ENCODE measurements at places on chromosomes 6 and 20.

- DNase-seq = no peak
These were observed 866.1 kb upstream of the ADGRB3 start for GRCh38 chr6:67768972-67769371.

DNA sequence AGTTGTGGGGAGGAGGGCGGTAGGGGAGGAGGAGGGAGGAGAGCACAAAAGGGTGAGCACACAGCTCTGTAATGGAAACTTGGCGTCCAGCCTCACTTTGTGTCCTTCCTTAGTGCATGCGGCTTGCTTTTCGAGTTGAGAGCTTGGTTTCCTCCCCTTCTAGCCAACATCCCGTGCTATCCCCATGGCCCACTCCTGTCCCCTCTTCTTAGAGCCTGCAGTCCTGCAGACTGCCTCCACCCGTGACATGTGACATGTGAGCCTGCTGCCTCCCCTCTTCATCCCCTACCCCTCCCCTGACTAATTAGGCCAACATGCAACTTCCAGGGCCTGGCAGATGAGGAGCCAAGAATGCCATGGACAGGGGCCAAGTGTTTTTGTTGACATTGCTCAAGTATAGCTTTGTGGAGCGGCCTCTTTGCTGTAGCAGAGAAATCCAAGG is 63.2 kb downstream of the SLC24A3 start:
- DNase-seq = no peak

GRCh38 chr20:48970681-48971365 is 49.3 kb downstream of the ARFGEF2 start:
- no peak for DNase-seq

GRCh38 chr20:57608516-57608915 is 11.7 kb downstream of the ZBP1 start:
- DNase-seq = no peak

DNA sequence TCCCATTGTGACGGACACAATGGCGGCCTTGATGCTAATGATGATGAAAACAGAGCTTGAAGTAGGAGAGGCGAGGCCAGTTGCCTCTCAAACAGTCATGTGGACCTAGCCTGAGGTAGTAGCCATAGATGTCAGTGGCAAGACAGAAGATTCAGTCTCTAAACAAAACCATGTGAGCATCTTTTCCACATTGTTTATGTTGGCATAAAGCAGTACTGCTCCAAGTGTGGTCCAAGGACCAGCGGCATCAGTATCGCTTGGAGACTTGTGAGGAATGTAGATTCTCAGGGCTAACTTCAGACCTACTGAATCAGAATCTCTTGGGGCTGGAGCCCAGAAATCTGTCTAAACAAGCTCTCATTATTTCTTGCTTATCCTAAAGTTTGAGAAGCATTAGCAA is 312.8 kb upstream of the JAG1 start:
- DNase-seq = no peak

DNA sequence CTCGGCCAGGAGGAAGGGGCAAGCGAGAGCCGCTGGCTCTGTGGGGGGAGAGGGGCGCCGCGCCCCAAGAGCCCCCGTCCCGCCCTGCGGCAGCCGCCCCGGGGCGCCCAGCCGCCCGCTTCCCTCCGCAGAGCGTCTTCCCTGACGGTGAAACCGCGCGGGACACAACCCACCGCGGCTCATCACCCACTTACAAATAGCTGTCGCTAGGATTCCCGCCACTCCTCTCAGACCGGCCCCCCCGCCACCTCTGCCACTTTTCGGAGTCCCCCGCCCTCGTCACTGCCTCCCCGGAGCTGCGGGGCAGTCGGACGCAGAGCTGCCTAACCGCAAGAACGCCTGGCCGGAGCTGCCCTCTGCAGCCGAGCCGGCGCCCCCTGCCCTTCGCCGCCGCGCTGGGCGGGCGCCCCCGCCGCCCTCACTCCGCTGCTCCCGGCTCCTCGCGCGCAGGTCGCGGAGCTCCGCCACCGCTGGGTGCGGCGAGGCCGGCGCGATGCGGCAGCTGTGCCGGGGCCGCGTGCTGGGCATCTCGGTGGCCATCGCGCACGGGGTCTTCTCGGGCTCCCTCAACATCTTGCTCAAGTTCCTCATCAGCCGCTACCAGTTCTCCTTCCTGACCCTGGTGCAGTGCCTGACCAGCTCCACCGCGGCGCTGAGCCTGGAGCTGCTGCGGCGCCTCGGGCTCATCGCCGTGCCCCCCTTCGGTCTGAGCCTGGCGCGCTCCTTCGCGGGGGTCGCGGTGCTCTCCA is at the start of gene SLC35D3:
TSS of gene SLC35D3 (plus strand) at position 366 of the 749 bp plus-strand sequence. CDS start at position 494, 128 bp downstream.
- no peak for DNase-seq

GRCh38 chr6:149111556-149112115 is 205.9 kb upstream of the TAB2 start:
- no peak for DNase-seq

DNA sequence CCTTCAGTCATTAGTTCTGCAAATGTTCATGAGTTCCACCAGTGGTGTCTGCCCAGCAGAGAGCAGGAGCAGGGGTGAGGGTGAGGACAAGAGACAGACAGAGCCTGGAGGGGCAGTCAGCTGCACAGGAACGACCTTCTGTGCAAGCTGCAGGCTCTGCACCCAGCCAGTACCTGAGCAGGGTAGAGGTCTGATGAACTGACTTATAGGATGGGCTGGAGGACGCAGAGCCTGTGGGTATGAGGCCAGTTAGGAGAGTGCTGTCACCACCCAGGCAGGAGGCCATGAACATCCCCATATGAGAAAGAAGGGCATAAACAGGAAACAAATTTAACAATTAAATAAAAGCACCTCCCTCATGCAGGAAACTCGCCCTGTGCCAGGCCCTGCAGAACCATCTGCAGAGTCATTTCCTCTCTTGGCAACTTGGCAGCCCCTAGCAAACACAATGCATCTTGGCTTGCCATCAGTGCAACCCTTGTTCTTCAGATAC is 17.9 kb downstream of the C6orf15 start:
- no peak for DNase-seq

- no peak for DNase-seq
These were observed 97.3 kb upstream of the STXBP5 start for GRCh38 chr6:147106759-147107401.

DNA sequence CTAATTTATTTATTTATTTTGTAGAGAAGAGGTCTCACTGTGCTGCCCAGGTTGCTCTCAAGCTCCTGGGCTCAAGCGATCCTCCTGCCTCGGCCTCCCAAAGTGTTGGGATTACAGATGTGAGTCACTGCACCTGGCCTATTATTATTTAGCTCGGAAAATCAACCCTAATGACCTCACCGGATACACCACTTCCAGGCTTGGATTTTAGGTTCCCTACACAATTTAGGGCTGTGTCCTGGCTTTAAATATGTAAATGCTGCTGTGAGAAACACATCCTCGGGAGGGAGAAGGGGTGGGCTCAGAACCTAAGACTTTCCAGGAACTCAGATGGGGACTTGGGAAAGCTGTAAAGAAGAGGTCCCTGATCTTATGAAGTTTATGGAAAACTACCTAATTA is 51.0 kb upstream of the SLC32A1 start:
- no peak for DNase-seq
